ENCODE measurements at places on chromosomes 7 and 10.

DNA sequence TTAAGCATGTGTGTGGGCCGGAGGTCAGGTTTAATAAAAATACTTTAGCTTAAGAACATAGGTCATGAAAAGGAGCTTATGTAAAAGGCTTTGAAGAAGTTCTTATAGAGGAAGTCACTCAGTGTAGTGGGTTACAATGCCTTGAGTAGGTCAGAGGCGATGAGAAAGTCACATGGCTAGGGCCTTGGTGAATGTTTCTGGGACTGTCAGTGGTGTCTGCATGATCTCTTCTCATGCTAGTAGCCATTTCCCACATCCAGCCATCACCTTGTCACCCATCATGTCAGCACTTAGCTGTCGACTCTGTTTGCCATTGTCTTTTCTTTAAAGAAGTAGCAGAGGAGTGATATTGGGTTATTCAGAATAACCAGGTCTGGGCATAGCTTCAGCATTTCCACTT lies 236.6 kb downstream of the CDK14 start:
- no peak for DNase-seq
- no peaks in the 10 kb centered on the region for H3K27me3 ChIP-seq

GRCh38 chr10:79559726-79560125 lies 481 bp downstream of the SFTPA2 start:
- H3K27ac ChIP-seq = no peak overlapping the region
- peaks cover 4% of the 10 kb centered on the region for H3K4me1 ChIP-seq
- DNase-seq = no peak
- no peaks in the 10 kb centered on the region for H3K36me3 ChIP-seq

DNA sequence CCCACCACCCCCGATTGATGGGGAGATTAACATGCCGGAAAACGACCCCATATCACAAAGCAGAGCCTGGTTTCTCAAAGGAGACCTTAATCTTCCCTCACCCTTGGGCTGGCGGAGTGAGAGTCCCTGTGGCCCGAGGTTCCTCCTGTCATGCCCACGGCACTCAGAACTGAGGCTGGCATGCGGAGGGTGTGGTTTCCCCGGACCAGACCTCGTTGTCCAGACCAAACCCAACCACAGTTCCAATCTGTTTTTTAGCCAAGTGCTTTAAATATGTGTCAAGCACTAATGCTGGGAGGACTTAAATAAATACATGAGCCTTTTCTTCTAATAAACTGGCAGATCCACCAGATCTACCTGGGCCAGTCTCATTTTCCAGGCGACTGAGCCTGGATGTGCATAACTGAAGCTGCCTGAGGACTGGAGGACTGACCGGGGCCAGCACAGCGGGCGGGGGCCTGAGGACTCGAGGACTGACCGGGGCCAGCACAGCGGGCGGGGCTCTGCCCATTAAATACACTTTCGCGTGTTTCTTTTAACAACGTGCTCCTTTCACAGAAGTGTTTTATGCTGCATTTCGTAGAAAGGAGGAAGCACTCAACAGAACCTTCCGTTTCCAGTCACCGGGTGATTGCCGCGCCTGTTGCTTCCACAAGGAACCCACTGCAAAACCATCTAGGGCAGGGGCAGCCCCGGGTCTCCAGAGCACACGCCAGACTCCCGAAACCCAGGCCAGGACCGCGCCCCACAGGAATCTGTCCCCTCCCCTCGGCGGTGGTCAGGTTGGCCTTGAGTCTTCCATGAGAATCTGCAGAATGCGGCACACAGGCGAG lies 334.6 kb downstream of the PTPRN2 start:
- peak; percentile 1 for DNase-seq
- H3K27ac ChIP-seq = no peak overlapping the region
- no peaks in the 10 kb centered on the region for H3K27me3 ChIP-seq
- no peaks in the 10 kb centered on the region for H3K4me1 ChIP-seq
- no peak overlapping the region for H3K4me3 ChIP-seq
- H3K36me3 ChIP-seq = no peaks in the 10 kb centered on the region

GRCh38 chr7:14604606-14605005 lies 297.9 kb downstream of the DGKB start:
- H3K27ac ChIP-seq = no peak overlapping the region
- H3K4me3 ChIP-seq = no peak overlapping the region
- H3K4me1 ChIP-seq = no peaks in the 10 kb centered on the region
- H3K27me3 ChIP-seq = no peaks in the 10 kb centered on the region
- H3K36me3 ChIP-seq = no peaks in the 10 kb centered on the region

DNA sequence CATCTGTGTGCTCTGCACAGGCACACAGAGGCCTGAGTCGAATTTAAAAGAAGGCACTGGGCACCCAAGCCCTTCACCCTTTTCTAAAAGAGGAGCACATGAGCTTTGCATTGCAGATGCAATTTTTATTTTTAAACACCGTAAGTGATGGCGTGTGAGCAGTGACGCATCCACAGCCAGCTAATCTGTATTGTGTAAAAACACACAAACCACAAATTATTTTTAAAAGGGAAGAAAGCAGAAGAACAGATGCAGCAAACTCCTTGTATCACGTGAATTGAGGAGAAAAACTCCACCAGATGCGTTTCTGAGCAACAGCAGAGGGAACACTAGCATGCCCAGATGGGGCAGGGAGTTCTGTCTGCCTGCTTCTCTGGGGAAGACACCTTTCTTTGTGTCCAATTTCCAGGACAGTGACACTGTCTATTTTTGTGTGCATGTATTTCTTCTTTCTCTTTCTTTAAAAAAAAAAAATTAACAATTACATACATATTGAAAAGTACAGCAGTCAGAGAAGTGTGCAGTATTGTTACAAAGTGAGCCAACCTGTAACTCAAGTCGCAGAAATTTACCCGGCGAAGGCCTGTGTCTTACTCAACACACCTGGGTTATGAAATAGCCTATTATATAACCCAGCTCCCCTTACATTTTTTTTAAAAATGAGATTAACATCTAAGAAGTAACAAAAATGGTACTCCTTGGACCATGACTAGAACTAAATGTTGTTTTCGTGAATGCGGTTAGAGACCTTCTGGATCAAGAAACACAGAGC lies 39.2 kb downstream of the EEPD1 start:
- H3K27me3 ChIP-seq = no peaks in the 10 kb centered on the region
- H3K36me3 ChIP-seq = no peaks in the 10 kb centered on the region
- H3K27ac ChIP-seq = no peak overlapping the region

GRCh38 chr10:59299933-59300332 lies 62.4 kb downstream of the FAM13C start:
- H3K36me3 ChIP-seq = no peaks in the 10 kb centered on the region
- no peaks in the 10 kb centered on the region for H3K4me1 ChIP-seq
- no peaks in the 10 kb centered on the region for H3K27me3 ChIP-seq
- no peak for DNase-seq
